Activated CD8-positive, alpha-beta memory T cell treated with anti-CD3 and anti-CD28 coated beads for 4 hours (primary cell): ENCODE measurements at places on chromosomes 12 and 14.

DNA sequence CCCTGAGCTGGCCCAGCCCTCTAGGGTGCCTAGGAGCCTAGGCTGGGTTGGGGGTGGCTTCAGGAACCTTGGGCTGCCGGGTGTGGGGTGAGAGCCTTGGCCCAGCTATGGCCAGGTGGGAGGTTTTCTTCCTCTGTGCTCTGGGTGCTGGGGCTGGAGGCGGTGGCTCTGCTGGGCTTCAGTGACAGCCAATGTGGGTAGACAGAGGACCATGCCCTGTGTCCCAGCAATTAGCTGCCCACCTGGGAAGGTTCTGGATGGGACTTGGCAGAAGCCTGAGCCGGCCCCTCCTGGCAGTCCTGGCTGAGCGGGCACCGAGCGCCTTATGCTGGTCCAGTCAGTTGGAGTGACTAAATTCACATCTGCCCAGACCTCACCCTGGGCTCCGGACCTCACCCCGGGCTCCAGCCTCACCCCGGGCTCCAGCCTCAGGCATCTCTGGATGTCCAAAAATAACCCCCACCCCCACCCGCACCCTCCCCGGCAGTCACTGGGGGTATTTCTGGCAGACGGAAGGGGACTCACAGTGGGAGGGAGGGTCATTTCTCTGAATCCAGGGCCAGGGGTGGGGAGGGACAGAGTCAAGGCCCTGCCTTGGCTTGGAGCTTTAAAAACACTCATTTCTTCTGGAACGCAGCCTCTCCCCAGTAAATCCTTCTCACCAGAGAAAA, 46.9 kb downstream of the CYP46A1 start:
- DNase-seq: no peak

- DNase-seq: no peak
Observed at GRCh38 chr14:64786296-64787149, 82.3 kb downstream of the PLEKHG3 start.

- no peak for DNase-seq
Observed at GRCh38 chr14:73763396-73763795, 49.2 kb upstream of the PNMA1 start.

DNA sequence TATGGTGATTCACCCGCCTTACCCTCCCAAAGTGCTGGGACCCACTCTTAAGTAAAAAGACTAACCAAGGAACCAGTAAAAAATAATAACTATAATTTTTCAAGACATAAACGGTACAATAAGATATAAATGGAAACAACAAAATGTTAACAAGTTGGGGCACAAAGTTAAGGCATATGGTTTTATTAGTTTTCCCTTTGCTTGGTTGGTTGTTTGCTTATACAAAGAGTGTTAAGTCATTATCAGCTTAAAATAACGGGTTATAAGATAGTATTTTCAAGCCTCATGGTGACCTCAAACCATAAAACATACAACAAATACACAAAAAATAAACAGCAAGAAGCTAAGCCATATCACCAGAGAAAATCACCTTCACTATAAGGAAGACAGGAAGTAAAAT, 406.1 kb downstream of the SEC23A start:
- no peak for DNase-seq

DNA sequence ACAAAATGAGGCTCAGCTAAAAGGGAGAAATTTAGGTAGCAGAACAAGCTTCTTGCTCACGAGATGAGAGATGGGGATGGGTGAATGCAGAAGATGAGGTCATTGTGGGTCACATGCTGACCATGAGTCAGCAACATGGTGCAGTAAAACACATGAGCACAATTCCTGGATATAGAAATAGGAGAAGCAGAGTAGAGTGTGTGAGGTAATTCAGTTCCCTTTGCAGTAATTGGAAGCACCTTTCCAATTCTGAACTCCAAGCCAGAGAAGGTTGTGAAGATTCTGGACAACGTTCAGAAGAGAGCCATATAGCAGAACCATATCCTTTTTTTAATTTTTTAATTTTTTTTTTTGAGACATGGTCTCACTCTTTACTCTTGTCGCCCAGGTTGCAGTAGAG, 62.0 kb upstream of the LMNTD1 start:
- DNase-seq: no peak

GRCh38 chr12:12764824-12765223, 20.6 kb upstream of the APOLD1 start:
- no peak for DNase-seq

DNA sequence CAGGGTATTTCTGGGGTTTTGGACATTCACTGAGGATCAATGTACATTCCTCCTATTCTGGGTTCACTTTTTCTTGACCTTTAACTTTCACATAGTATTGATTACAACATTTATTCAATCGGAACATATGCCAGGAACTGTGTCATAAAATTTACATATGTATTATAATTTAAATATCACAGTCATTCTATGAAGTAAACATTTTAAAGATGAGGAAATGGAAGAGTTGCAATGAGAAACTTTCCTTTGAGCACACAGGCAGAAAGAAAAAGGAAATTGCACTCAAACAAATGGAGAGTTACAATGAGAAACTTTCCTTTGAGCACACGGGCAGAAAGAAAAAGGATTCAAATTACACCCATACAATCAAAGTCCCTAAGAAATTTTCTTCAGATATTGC, 3.1 kb downstream of the MUCL1 start:
- DNase-seq: no peak

- DNase-seq: no peak
Observed at GRCh38 chr12:122979908-122980182, 636 bp upstream of the ARL6IP4 start.

DNA sequence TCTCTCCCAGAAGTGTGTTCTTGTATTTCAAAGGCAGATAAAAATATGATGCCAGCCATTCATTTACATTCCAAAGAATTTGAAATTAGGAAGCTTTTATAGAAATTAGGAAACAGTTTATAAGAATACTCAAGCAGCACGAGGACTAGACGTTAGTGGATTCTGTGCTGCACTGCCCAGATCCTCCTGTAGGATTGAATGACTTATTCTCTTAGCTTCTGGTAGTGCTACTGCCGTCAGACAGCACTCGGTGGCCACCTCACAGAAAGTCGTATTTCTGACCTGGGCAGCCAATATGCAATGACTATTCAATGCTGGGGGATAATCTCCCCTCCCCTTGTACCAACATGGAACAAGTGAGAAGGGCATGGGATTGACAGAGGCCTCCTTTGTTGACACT, 326.4 kb downstream of the RPL10L start:
- no peak for DNase-seq

DNA sequence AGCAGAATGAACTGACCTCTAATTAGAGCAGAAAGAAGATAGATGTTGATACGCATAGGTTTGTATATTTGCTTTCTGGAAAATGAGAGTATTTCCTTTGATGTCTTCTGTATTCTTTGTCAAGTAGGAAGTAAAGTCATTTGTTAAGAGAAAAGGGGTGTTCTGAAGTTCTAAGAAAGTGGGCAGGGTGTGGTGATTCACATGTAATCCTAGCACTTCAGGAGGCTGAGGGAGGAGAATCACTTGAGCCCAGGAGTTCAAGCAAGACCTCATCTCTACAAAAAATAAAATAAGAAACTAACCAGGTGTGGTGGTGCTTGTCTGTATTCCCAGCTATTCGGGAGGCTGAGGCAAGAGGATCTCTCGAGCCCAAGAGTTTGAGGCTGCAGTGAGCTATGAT, 2.8 kb downstream of the RHNO1 start:
- DNase-seq: no peak

GRCh38 chr14:34318014-34318413, 144.0 kb downstream of the SPTSSA start:
- DNase-seq: no peak

DNA sequence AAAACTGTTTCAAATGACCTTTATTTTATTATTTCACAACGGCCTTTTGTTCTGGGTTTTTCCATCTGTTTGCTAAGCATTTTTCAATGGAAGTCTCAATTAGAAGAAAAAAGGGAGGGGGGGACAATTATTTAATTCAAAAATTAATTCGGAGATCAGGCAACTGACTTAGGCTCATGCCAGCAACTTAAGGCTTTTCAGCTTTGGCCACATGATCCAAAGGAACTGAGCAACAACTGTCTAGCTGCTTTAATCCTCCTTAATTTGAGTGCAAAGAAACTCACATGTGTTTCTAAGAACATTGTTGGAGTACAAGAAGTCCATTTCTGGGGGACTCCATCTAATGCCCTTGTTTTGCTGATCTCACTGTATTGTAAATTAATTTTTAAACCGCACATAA, 188.0 kb downstream of the EXOC5 start:
- no peak for DNase-seq

GRCh38 chr12:132285991-132286681, 43.3 kb downstream of the GALNT9 start:
- DNase-seq: no peak

DNA sequence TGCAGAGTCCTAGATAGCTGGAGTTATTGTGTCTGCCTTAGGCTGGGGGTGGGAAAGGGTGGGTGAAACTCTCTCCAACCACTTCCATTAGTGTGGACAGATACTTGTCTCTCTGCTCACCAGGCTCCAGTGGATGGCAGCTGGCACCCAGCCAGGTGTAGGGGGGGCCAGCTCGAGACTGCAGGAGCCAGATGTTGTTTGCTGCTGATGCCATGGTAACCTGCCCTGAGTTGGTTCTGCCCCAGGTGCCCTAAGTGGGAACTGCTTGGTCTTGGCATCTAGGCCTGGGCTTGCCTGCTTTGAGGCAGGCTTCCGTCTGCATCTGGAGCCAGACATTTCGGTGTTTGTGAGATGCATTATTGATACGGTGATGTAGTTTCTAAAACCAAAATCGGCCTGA, 82.2 kb downstream of the ADCK1 start:
- DNase-seq: no peak

DNA sequence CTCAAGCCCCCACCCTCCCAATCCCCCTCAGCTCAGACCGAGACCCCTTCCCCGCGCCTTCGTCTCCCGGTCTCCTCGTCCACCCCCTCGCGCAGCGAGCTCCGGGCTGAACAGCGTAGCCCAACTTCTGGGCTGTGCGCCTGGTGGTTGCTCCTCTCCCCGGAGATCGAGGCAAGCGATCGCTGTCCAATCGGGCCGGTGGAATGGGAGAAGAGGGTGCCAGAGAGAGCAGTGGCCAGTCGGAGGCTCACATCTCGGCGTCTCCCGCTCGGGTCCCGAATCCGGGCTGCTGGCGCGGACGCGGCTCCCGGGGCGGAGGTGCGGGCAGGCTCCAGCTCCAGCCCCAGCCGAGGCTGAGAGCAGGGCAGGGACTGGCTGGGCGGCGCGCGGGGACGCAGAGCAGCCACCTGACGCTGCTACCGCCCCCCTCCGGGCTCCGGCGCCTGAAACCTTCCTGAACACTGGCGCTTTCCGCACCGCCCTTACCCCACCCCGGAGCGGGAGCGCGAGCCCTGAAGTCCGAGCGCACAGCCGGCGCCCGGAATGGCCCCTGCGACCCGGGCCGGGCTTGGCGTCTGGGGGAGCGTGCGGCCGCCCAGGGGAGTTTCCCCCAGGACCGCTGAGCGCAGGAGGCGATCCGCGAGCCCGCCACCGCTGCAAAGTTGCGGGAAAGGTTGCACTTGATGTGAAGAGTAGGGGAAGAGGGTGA, 508 bp upstream of the KCNH5 start:
- no peak for DNase-seq

- no peak for DNase-seq
Observed at GRCh38 chr12:122793685-122794106, 19.3 kb downstream of the CCDC62 start.

DNA sequence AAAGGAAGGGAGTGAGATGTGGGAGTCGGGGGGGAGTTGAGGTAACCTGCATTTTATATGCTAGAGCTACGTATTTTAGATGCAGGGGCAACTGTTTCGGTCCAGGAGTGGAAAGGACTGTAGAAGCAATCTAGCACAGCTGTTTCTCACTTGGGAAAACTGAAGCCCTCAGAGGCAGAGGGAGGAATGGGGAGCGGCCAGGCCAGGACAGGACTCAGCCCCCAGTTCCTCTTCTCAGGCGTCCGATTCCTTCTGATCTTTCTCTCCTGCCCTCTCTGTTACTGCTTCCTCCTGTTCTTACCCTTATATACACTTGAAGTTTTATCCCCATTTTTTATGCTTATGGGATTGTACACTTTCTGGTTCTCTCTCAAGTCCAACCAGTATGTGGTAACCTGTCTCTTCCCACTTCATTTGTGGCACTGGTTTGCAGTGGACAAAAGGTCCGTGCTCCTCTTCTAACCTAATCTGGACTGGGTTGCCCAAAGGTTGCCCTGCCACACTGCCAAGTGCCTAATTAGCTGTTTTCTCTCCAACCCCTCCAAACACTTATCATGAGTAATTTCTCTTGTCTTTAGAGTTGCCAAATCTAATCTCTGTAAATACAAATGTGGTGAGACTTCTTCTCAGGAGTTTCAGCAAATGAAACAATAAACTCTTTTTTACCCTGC, 16.2 kb downstream of the LPCAT3 start:
- DNase-seq: no peak

DNA sequence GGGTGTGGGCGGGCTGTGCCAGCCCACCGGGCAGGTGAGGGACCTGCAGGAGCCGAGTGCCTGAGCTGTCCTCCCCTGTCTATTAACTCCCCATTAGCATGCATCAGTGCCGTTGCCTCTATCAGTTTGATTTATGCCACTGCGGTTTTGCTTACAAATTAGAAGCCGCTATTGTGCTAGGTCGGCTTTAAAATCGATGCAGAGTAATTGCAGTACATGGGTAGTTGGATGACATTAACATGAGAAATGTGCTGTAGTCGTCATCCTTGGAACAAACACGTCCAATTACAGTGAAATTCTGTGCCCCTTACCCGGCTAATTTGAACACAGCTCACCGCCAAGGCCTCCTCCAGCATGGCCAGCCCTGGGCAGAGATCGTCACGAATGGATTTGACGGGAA, 145.8 kb downstream of the TSPAN9 start:
- no peak for DNase-seq

DNA sequence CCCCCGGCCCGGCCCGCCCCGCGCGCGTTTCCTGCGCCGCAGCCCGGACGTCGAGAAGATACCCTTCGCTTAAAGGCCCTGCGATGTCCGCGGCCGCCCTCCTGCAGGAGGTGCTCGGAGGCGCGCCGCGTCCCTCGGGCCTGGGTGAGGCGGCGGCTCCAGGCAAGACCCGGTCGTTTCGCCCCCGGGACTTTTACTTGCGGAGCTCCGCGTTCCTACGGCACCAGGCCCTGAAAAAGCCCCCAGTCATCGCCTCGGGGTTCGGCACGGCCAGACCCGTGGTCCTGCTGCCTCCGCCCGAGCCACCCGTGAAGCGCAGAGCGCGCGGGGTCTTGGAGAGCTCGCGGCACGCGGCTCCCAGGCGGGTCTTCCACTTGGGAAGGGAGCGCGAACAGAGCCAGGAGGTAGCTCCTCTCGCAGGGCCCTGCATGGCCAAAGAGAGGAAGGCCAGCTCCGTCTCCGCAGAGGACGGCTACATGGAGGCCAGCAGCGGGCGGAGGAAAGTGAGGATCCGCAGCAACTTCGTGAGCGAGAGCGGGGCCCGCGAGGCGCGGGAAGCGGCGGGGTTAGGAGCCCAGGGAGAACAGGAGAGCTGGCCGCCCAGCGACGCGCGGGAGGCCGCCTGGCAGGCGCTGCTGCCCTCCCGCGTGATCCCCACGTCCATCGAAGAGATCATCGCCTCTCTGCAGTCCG, 26.9 kb downstream of the TTC6 start:
- DNase-seq: no peak

DNA sequence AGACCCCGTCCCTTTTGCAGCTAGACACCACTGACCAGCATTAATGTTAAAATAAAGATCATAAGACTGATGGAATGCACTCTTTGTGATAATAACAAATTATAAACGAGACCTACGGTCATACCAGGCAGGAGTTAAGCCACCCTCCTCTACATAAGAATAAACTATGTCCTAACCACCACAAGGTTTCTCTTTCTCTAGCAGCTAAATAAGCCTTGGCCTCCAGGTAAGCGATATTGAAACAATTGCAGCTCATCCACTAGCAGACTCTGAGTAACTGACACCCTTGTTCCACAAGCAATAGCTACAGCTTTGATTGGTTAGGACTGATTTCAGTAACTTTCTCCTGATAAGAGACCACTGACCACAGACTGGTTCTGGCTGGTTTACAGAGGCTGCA, 144.2 kb upstream of the CCDC198 start:
- DNase-seq: no peak
